Effector CD8-positive, alpha-beta T cell (primary cell): ENCODE measurements at places on chromosomes 2 and 18.

DNA sequence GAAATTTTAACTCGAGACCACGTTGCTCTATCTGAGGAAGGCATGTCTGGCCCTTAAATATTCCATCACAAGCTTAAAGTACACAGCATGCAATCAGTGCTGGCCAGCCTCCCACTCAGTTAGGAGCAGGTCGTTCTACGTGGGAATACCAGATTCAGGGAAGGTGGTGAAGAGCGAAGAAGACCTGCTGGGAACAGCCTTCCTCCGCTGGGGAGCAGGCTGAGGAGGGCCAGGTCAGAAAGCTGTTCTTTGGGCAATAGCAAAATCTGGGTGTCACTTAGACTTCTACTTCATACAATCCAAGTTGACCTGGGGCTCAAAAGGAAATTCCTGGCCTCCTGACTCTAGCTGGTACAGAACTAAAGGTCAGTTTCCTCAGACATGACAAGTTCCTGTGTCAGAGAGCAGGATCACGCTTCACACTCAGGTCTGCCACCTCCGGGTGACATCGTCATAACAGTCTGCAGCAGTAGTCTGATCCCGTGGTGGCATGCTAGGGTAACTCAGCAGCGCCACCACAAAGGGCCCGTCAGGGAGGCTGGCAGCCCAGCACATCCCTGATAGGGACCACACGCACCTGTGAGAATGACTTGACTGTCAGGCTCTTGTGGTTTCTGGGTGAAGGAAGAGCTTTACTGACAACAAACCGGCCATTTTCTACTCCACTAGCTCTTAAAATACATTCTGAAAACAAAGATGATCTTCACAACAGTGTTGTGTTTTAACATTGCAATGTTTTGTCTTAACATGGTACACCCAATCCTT is 35.2 kb upstream of the NAPG start:
- peak; percentile 27 for DNase-seq

GRCh38 chr2:175676813-175677212 is 325.3 kb downstream of the LNPK start:
- DNase-seq = no peak

GRCh38 chr2:181924336-181924735 is 32.8 kb downstream of the ITPRID2 start:
- no peak for DNase-seq

- no peak for DNase-seq
Observed at GRCh38 chr2:204545861-204546735, 823 bp downstream of the PARD3B start.

DNA sequence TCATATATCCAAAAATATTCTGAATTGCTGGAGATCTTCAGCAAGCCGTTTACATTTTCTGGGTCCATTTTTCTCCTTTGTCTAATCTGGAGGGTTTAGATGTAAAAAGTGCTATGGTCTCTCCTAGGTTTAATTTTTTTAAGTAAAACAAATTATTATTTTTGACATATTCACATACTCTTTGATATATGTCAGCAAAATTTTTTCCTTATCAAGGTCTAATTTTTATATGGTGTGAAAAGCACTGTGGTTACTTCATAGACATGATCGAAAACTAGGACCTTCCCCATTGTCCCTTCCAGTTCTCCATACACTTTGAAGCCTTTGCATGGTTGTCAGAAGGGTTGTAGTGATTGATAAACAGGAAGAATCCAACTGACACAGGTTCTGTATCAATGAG is 168.2 kb downstream of the PLCL1 start:
- no peak for DNase-seq

DNA sequence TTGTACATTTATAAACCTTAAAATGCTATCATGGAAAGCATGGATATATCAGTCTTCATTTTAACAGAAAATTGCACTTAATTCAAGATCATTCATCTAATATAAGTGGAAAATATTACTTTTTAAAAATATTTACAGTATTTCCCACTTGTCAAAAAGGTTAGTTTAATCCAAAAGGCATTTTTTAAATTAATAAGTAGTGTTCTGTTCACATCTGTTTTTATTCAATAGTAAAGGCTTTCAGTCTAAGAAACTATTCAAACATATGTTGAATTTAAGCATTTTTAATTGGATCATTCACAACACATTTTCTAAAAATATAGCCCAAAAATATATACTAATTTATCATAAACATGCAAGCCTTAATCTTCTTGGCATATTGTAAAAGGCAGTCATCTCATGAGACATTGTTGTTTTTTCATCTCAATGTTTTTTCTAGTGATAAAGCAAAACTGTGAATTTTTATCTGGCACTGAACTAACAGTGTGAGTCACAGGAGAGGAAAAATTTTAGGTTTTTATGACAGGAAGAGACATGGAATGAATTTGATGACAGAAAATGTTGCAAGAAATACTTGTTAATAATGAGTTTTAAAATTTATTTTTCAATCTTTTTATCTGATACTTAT is 1642.5 kb upstream of the TMEFF2 start:
- DNase-seq = no peak

DNA sequence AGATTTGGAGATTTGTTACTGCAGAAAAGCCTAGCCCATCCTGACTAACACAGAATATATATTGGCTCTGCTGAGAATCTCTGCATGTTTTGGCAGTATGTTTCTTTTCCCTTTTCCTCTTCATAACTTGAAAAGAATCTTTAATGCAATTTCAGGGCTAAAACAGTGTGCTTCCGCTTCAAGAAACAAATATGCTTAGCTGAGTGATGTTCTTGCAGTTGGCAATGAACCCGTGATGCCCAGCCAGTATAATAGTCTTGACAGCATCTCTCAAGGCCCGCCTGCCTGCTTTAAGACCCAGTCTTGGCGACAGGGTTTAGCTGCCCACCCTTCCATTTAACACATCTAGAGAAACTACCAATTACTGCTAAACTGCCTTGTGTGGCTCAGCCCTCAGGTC is 184.5 kb downstream of the INO80D start:
- no peak for DNase-seq

DNA sequence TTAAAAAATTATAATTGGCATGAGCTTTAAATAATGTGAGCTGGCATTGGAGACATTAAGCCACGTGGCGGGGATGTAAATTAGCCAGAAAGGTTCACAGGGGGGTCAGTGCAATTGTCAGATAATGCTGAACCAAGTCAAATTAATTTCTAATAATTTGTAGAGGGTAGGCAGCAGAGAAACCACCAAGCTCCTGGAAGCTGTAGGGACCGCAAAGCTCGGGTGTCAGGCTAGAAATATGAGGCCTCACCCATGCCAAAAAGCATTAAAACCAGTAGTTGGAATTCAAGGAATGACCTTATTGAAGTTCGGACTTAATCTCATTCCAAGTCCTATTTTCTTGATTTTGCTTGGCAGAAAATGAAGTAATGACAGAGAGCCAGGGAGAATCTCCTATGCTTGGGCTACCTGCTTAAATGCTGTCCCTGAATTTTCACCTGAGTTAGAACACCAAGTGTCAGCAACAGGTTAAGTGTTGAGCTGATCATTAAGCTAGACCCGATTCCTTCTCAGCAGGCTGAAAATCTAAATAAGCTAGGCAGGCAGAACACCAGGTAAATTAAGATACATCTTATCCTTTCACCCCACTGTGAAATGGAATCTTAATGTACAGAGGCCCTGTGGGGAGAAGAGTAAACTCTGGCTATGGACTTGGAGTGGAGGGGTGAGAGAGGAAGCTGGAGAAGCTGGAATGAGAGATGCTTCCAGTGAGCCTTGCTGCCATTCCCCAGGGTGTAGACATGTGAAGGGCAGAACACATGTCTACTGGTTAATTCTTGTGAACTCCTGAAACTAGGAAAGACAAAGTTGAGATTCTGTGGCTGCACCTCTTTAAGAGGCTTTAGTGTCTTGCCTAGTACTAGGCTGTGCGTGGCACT is 520.0 kb downstream of the SLC4A3 start:
- no peak for DNase-seq

DNA sequence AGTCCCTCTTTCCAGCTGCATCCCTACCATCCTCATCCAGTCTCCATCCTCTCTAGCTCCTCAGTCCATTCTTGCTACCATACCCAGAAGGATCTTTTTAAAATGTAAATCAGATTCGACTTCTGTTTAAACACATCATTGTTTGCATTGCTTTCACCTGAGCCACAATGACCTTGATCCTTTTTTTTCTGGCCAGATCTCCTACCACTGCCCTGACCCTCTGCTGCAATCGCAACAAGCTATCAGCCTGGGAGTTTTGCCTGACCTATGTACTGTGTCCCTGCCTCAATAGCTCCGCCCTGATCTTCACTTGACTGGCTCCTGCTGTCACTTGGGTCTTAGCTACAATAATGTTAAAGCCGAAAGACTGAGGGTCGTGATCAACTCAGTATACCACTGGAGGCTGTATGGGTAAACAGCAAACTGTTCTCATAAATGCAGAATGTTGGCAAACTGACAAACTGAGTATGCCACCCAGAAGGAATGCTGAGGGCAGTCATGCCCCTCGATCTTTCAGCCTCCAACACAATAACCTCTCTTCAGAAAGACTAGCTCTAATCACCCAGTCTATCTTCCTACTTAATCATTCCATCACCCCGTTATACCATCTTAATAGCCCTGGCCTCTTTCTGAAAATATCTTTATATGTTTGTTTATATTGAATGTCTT is 2.6 kb upstream of the RBM43 start:
- DNase-seq = no peak

DNA sequence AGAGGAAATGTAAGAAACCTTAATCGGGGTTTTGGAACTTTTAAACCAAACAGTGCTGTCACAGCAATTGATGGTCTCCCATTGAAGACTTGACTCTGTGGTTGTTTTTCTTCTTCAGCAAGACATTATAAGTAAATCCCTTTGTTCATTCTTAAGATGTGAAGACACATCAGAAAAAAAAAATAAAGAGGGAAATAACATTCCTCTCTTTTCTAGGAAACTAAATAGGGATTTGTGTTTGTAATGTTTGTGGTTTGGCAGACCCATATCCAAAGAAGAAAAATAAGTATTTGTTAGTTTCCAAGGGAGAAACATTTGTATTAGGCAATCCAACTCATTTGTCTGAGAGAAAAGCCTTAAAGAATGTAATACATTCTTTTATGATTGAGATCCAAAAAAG is 359.9 kb downstream of the DSC3 start:
- DNase-seq = no peak

GRCh38 chr18:47244086-47244485 is 7.4 kb downstream of the SKOR2 start:
- no peak for DNase-seq

DNA sequence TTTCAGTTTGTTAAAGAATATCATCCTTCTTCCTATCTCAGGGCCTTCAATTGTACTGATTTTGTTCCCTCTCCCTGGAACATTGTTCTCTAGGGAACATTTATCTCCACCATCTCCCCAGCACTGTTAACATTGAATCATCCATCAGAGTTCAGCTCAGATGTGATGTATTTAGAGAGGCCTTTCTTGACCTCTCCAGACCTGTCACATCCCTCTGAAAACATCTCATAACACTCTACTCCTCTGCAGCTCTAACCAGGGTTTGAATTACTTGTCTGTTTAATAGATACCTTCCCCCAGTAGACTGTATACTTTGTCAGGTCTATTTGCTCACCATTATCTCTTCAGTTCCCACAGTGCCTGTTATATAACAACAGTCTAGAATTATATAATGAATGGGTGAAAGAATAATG is 98.6 kb downstream of the GALNT1 start:
- DNase-seq = no peak

DNA sequence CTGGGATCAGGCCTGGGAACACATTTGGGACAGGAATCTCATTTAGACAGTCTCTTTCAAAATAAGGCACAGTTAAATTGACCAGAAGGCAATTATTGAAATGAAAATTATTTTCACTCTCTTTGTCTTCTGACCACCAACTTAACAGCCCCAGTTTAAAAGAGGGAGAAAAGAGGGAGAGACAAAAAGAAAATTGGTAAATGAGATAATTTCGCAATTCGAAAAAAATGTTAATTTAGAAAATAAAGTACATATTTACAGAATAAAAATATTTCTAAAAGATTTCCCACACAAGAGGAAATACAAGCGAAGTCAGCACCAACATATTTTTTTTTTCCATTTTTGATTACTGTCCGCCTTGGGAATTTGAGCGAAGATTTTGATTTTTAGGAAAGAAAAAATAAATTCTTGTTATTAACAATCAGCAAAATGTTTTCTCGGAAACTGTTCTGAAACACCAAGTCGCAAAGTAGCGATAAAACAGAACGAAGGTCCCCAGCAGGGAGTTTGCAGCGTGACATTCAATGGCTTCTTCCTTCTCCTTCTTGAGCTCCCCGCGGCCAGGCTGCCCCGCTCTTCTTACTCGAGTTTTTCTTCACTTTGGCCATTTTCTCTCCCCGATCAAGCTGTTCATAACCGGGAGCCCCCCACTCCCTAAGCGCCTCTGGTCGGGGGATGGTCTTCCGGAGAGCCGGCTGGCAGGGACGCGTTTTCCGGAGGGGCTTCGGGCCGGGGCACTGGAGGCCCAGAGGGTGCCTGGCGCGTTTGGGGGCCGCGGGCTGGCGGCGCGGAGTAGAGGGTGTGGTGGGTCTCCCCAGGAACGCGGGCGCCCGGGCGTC is 5.0 kb downstream of the SP9 start:
- no peak for DNase-seq

- DNase-seq = no peak
Observed at GRCh38 chr2:12619975-12620374, 96.8 kb upstream of the TRIB2 start.

DNA sequence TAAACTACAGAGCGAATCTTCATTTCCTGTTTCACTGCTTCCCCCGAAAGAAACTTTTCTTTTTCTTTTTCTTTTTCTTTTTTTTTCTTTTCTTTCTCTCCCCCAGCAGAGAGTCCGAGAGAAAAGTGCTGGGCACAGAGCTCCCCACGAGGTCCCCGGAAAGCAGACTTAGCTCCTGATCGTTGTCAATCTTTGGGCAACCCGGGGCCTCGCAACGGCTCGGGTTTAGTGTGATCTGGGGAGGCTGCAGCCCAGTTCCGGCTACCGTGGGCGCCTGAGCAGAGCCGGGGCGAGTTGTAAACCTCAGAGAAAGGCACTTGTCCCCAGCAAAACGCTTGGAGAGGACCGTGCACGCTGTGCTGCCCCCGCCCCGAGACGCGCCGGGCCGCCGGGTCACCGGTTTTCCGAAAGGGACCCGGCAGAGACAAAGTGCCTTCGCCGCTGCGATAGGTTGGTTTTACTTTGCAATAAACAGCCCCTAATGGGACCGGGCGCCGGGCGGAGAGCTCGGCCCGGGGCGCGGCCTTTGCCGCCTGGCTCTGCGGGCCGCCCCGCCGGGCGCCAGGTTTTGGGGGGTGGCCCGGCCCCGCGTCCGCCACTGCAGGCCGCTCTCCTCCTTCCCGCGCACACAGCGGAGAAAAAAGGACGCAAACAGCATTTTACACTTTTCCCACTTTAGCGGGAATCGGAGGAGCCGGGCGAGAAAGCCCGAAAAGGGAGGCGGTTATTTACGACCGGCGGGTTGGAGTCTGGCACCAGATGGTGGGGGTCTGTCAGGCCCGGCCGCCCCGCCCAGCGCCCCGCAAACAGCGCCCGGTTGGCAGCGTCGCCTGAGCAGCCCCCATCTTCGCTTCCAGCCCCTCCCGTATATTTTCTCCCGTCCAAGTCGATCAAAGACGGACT is 136.0 kb downstream of the INSIG2 start:
- DNase-seq = no peak

- no peak for DNase-seq
Observed at GRCh38 chr18:63887424-63887823, at the start of gene SERPINB2. SERPINB2 (plus strand) TSS chr18:63887705; CDS start chr18:63891445, 3,740 bp downstream.
